Memory B cell (primary cell): ENCODE measurements at places on chromosomes 12 and 14.
A peak's percentile ranks its signal among the peaks of the same experiment; 100 is the strongest.

DNA sequence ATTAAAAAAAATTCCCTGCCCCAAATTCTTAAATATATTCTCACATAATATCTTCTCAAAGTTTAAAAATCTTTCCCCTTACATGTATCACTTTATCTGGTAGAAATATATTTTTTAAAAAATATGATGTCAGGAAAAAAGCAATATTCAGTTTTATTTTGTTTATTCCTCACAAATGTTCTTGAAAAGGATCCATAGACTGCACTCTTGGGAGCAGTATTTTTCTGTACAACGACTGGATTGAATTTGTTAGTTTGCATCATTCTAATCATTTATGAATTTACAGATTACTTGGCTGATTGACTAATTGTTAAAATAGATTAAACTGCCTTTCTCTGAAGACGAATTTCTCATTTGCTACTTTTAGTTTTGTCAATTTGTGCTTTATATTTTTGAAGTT is 468.1 kb upstream of the NOVA1 start:
- no peaks in the 10 kb centered on the region for H3K4me1 ChIP-seq
- no peak for DNase-seq
- H3K27ac ChIP-seq = no peak overlapping the region
- no peaks in the 10 kb centered on the region for H3K27me3 ChIP-seq
- no peak overlapping the region for H3K4me3 ChIP-seq

DNA sequence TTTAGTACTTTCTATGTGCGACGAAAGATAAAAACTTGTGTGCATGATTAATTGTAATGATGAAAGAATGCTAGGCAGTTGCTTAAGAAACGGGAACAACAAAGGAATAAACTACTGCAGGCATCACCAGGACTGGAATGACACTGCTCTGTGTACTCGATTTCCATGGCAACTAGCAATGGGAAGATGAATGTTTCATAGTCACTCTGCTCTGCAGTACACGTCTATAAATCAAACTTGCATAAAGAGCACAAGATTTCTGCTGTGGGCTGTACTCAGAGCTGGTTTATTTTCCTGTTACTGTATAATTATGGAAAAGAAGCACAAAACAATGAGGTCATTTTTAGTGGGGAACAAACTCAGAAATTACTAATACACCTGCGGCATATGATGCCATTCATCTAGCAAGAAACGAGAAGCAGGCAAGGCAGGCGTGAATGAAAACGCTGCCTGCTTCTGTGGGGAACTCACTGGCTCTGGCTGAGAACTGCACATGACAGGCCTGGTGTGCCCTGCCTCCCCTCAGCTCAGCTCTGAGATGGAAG is 41.8 kb downstream of the EFCAB11 start:
- H3K36me3 ChIP-seq = no peaks in the 10 kb centered on the region
- peaks cover 3% of the 10 kb centered on the region for H3K4me1 ChIP-seq
- H3K27ac ChIP-seq = no peak overlapping the region
- no peak overlapping the region for H3K4me3 ChIP-seq
- DNase-seq = no peak

GRCh38 chr12:114018669-114019068 is 52.5 kb upstream of the RBM19 start:
- no peak for DNase-seq
- no peak overlapping the region for H3K4me3 ChIP-seq
- H3K27me3 ChIP-seq = peaks cover 9% of the 10 kb centered on the region
- no peaks in the 10 kb centered on the region for H3K36me3 ChIP-seq
- no peaks in the 10 kb centered on the region for H3K4me1 ChIP-seq
- no peak overlapping the region for H3K27ac ChIP-seq

- H3K4me1 ChIP-seq = no peaks in the 10 kb centered on the region
- H3K36me3 ChIP-seq = peaks cover 46% of the 10 kb centered on the region
- no peak overlapping the region for H3K4me3 ChIP-seq
- H3K27ac ChIP-seq = no peak overlapping the region
- H3K27me3 ChIP-seq = no peaks in the 10 kb centered on the region
Observed at GRCh38 chr12:45388545-45388944, 172.7 kb downstream of the ANO6 start.

DNA sequence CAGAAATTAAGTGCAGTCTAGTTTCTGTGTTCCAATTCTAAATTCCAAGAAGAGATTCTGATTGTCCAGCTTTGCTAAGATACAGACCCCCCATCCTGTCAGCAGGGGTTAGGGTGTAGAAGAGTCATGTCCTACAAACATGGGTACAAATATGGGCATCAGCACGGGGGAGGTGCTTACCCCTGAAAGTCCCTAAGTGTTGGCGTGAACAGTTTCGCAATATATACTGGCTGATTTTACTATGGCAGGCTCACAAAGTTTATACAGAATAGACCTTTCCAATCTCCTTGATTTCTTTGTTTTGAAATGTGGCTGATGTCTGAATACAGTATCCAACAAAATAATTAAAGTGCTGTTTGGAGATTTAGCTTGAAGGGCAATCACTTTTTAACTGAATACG is 71.6 kb upstream of the PPM1H start:
- no peak for DNase-seq
- H3K4me1 ChIP-seq = no peaks in the 10 kb centered on the region
- H3K27me3 ChIP-seq = no peaks in the 10 kb centered on the region
- H3K4me3 ChIP-seq = no peak overlapping the region
- H3K27ac ChIP-seq = no peak overlapping the region
- no peaks in the 10 kb centered on the region for H3K36me3 ChIP-seq

- no peak for DNase-seq
- H3K4me1 ChIP-seq = no peaks in the 10 kb centered on the region
- no peaks in the 10 kb centered on the region for H3K27me3 ChIP-seq
- H3K4me3 ChIP-seq = no peak overlapping the region
- no peaks in the 10 kb centered on the region for H3K36me3 ChIP-seq
Observed at GRCh38 chr14:98614741-98615140, 657.3 kb downstream of the BCL11B start.

DNA sequence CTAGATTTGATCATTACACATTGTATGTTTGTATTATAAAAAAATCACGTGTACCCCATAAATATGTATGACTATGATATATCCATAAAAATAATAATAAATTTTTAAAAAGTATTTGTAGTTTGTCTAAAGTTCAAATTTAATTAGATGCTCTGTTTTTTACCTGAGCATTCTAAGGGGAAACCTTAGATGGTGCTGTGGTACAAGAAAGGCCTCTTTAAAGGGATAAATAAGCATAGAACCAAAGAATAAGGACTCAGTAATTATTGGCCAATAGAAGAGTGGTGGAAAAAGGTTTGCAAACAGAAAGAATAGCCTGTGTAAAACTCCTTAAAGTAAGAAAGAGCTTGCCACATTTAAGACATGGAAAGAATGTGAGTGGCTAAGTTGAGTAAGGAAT is 580.1 kb upstream of the SEL1L start:
- no peak overlapping the region for H3K27ac ChIP-seq
- no peaks in the 10 kb centered on the region for H3K36me3 ChIP-seq
- no peaks in the 10 kb centered on the region for H3K27me3 ChIP-seq
- H3K4me1 ChIP-seq = no peaks in the 10 kb centered on the region
- no peak for DNase-seq

DNA sequence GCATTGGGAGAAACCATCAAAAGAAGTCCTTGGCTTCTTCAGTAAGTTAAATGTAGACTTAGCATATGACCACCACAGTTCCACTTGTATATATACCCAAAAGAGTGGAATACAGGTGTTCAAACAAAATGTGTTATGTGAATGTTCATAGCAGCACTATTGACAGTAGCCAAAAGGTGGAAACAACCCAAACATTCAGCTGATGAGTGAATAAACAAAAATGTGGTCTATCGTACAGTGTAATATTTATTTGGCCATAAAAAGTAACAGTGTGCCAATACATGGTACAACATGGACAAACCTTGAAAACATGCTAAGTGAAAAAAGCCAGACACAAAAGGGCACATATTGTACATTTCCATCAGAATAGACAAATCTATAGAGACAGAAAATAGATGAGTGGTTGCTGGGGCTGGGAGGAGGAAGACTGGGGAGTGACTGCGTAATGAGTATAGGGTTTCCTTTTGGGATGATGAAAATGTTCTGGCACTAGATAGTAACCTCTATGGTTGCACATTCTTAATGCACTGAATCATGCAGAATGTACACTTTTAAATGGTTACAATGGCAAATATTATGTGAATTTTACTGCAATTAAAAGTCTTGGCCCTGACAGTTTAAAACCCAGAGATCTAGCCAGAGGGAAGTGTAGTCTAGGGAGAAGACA is 5.5 kb downstream of the ERP29 start:
- peaks cover 54% of the 10 kb centered on the region for H3K4me1 ChIP-seq
- no peak overlapping the region for H3K4me3 ChIP-seq
- peak overlapping the region; percentile 74 for H3K27ac ChIP-seq

- H3K36me3 ChIP-seq = no peaks in the 10 kb centered on the region
- H3K27me3 ChIP-seq = peaks cover 40% of the 10 kb centered on the region
- H3K4me3 ChIP-seq = no peak within 1 kb of the TSS
Observed at GRCh38 chr12:53938326-53939140, at the start of gene HOXC13. HOXC13 (plus strand) TSS chr12:53938831; CDS start chr12:53938907, 76 bp downstream.

GRCh38 chr14:26867171-26867757 is 269.4 kb upstream of the NOVA1 start:
- no peak overlapping the region for H3K4me3 ChIP-seq
- H3K36me3 ChIP-seq = no peaks in the 10 kb centered on the region
- H3K4me1 ChIP-seq = no peaks in the 10 kb centered on the region

DNA sequence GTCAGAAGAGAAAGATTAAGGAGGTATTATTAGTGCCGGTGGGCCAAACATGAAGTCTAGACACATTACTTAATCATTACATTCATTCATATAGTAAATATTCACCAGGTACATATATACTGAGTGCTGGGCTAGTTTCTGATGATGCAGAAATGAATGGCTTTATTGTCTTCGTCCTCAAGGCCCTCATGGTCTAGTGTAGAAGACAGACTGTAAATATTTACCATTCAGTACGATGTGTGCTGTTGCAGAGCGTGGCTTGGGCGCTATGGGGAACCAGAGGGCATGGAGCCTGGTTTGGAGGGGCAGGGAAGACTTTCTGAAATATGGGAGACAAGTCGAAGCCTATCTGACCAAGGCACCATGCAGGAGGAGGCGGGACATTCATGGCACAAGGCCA is 37.0 kb upstream of the TCL1B start:
- H3K4me1 ChIP-seq = peaks cover 6% of the 10 kb centered on the region
- H3K27ac ChIP-seq = no peak overlapping the region
- peaks cover 11% of the 10 kb centered on the region for H3K27me3 ChIP-seq

DNA sequence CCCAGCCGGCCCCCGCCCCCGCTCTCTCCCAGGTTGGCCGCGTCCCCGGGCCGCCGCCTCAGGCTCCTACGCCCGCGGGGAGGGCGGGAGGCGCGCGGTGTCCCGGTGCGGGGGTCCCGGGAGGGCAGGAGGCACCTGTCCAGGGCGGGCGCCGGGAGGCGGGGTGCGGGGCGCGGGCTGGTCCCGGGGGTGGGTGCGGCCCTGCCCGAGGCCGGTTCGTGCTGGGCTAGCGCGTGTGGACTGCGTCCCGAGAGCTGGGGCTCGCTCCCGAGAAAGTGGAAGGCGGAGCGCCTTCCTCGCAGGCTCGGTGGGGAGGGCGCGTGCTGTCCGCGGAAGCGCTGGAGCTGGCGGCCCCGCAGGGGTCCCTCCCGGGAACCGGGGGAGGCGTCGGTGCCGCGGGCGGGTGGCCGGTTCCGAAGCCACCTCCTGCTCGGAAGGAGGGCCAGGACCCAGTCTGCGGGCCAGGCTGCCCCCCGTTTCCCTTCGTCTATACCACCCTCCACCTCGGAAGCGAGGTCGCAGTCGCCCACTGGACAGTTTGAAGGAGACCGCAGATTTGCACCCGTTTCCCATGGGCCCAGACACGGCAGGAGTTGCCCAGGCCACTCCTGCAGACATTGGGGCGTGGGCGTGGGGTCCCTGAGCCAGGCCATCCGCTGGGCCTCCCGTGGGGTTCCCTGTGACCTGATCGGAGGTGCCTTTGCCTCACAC is 636 bp downstream of the ZFYVE21 start:
- H3K4me1 ChIP-seq = peaks cover 26% of the 10 kb centered on the region
- H3K4me3 ChIP-seq = peak overlapping the region; percentile 82
- H3K27ac ChIP-seq = no peak overlapping the region
- no peak for DNase-seq
